ENCODE measurements at places on chromosomes 1 and 21. TPM values are rescaled to one million over a fixed set of nuclear protein-coding genes. Genes with fewer than 3 reads are reported as not detected.

- DNase-seq, result no peak
Measured at GRCh38 chr1:245810181-245810769, 655.5 kb downstream of the KIF26B start.

NKAIN1 gene
- not detected for total RNA-seq

PERM1 gene
- 0.10 TPM for total RNA-seq

PALMD gene
- total RNA-seq, result 29.1 TPM

GRCh38 chr1:167442854-167443565, 75.3 kb downstream of the CD247 start:
- peak; percentile 30 for DNase-seq

- peak; percentile 45 for DNase-seq
Measured at GRCh38 chr1:164440232-164440631, 118.8 kb upstream of the PBX1 start.

TSPEAR gene
- 0.10 TPM for total RNA-seq

RNU1-2 gene
- total RNA-seq, result 1,626 TPM

- no peak for DNase-seq
Measured at GRCh38 chr1:217333939-217334338, 297.0 kb downstream of the GPATCH2 start.

HAO2 gene
- total RNA-seq, result 0.23 TPM

GRCh38 chr1:170203693-170204092, 57.9 kb downstream of the NTMT2 start:
- no peak for DNase-seq

SAMD13 gene
- total RNA-seq, result 4.7 TPM

GOLT1A gene
- 26.0 TPM for total RNA-seq

- DNase-seq, result no peak
Measured at GRCh38 chr1:9086796-9087195, 17.4 kb upstream of the SLC2A5 start.

HSPA6 gene
- 2.9 TPM for total RNA-seq

DNA sequence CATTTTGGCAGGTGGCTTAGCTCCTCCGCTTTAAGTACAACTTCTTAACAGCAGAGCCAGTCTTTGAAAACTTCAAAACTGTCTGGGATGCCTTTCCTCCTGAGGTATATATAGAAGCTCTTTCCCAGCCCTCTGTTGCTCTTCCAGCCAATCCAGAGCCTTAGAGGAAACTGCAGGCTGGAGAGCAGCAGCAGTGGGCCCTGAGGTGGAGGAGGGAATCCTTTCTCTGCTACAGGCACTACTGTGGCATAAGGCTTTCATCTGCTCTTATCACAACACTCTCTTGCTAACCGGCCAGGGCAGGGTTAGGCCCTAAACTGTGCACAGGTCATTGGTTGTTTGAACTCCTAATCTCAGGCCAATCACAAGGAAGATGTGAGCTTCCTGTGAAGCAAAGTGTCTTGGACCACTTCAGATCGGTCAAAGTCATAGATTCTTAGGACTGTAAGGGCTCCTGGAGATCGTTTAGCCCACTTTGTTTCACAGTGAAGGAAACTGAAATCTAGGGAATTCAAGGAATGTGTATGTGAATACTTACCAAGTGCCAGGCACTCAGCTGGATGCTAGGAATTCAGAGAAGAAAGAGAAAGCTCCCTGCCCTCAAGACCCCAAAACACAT, at the start of gene RGS5:
RGS5 (minus strand) TSS at position 84 of the 619 bp plus-strand sequence; CDS start at position 3, 81 bp downstream.
- DNase-seq, result no peak

- no peak for DNase-seq
Measured at GRCh38 chr1:11787804-11788436, 17.8 kb downstream of the MTHFR start.

- no peak for DNase-seq
Measured at GRCh38 chr1:178418284-178418955, 78.3 kb downstream of the CLEC20A start.

- DNase-seq, result no peak
Measured at GRCh38 chr1:234132795-234133194, 228.3 kb downstream of the SLC35F3 start.

- DNase-seq, result no peak
Measured at GRCh38 chr1:218368686-218369085, 23.6 kb downstream of the TGFB2 start.

DNA sequence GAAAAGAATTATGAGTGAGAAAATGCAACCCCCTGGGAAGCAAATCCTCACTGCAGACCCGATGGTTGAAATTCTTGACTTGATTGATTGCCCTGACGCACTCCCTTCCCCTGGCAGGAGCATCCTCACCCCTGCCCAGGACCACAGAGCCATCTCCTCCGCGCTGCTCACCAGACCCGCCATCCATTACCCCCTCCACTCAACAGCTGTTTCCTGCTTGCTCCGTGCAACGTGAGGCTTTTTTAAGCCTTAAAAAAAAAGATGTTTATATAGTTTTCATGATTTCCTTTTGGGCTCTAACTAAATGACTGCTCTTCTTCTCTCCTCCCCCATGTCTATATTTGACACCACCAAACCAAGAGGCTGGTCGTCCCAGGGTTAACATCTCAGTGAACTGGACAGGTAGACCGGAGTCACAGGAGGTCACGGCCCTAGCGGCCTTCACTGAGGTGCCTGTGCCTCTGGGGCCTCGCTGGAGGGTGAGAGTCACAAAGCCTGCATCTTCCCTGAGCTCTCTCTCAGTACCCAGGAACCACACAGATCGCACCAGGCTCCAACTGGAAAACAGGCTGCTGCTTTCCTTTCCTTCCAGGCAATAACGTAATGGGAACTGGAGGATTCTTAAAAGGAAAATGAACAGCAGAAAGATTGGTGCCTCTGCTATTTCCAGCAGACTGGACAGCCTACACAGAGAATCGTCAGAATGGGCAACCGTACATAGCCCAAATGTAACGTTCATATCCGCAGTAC, 49.8 kb downstream of the ZBTB18 start:
- DNase-seq, result no peak

- DNase-seq, result no peak
Measured at GRCh38 chr1:5954964-5955363, 37.3 kb downstream of the NPHP4 start.

GPATCH3 gene
- 9.0 TPM for total RNA-seq

- DNase-seq, result no peak
Measured at GRCh38 chr1:37792943-37793686, 532 bp upstream of the MANEAL start.

GRCh38 chr1:83919872-83920271, 79.1 kb downstream of the TTLL7 start:
- DNase-seq, result no peak

DNA sequence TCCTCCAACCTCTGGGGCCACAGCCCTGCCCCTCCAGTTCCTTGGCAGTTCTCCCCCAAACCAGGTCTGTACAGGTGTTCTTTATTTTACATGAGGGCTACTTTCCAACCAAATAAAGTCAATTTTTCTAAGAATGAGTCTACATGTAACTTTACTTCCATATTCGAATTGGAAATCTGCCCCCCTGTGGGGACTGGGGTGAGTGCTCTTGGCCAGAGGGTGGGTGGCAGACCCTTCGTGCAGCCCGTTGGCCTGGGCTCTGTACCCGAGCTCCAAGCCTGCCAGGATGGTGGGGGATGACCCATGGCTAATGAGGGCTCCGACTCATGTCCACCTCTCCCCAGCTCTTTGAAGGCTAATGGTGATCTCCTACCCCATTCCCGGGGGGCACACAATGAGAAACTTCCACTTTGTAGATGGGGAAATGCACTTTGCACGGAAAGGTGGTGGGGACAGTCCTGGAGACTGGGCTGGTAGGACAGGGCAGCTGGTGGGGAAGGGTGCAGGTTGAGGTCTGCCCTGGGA, 589 bp upstream of the CATSPER4 start:
- no peak for DNase-seq

- DNase-seq, result no peak
Measured at GRCh38 chr1:74933500-74933899, 200.5 kb downstream of the TYW3 start.

- DNase-seq, result no peak
Measured at GRCh38 chr21:17738176-17738953, 80.8 kb downstream of the C21orf91 start.

- no peak for DNase-seq
Measured at GRCh38 chr1:160860840-160861505, 1.7 kb downstream of the CD244 start.

- no peak for DNase-seq
Measured at GRCh38 chr21:14718951-14719350, 172.8 kb upstream of the SAMSN1 start.

DNA sequence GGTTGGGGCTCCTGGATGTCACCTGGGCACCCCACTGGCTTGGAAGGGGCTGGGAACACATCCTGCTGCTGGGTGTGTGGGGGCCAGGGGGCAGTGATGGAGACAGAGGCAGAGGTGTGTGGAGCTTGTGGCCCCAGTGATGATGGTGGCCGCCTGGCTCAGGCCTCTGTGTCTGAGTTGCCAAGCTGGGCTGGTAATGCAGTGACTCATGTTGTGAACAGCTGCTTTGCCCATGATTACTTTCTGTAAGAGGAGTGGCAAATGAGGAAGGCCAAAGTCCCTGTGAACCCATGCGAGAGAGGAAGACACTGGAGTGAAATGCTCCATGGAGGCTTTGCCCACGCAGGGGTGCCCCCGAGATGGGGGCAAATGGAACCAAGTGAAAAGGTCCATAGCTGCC, 86.8 kb downstream of the KCNJ6 start:
- no peak for DNase-seq

DNA sequence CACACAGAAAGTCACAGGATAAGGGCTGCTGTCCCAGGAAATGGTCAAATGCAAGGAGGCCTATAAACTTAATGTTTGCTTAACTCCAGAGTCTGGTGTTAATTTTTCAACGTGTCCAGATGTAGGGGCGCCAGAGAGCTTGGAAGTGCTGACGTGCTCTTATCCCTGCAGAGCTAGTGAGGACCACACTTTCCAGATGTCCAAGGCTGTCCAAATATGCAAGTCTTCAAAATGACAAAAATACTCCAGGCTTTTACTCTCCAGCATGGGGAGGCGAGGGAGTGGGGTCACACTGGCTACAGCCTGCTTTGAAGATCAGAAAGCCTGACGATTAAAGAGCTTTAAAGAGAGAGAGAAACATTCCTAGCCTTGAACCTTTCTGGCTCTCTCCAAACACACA, 57.6 kb downstream of the ABCA4 start:
- no peak for DNase-seq

DNA sequence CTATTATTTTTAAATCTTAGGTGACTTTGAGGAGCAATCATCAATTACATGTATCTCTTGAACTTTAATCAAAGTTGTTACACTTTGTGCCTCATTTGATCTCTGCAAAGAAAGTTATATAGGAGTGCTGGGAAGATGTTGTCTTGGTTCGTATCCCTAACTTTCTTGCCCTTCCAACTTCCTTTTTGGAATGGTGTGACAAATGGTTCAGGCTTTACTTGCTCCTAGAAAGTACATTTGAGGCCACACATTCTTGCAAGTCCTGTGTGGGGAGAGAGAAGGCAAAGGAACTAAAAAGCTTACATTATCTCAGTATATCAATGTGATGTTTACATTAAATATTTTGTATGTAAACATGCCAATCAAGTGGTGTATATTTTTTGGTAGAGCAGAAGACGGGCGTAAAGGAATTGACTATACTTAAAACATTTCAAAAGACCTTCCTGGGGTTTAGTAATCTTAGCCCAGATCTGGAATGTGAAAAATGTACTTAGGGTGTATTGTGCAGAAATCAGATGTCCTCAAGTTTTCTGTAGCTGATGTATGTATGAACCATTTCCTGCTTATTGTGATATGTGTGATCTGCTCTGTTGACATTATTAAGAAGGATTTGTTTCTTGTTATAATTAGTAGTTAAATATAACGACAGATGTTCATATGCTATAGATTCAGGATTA, 59.2 kb downstream of the USP25 start:
- DNase-seq, result no peak

DNA sequence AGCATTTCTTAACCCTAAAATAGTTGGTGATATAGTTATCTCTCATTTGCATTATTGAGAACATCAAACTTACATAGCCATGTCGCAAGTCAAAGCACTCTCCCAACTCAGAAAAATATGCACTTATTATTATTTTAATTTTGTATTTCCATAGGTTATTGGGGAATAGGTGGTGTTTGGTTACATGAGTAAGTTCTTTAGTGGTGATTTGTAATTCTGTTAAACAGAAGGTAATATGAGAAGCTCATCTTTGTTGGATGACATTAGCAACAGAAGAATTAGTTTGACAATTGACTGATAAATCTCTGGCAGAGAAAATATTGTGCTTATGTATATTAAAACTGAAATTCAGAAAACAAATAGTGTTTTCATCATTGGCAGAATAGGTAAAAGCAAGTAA, 154.8 kb downstream of the NFIA start:
- DNase-seq, result no peak

- DNase-seq, result peak; percentile 84
Measured at GRCh38 chr1:203556047-203556851, 62.3 kb downstream of the OPTC start.

DNA sequence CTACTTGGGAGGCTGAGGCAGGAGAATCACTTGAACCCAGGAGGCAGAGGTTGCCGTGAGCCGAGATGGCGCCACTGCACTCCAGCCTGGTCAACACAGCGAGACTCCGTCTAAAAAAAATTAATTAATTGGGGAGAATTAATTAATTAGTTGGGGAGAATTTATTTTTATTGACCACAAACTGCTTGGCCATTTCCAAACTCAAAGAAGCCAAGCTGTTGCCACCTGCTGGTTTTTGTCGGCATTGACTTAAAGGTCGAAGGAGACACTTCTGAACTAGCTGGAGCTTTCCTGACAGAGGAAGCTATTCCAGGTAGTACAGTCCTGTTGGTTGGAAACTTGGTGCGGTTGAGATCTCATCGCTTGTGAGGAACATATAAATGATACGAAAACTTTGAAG, 13.1 kb downstream of the MAP1LC3C start:
- no peak for DNase-seq

FCRLB gene
- 3.9 TPM for total RNA-seq

SPRR1A gene
- 13.8 TPM for total RNA-seq

DNA sequence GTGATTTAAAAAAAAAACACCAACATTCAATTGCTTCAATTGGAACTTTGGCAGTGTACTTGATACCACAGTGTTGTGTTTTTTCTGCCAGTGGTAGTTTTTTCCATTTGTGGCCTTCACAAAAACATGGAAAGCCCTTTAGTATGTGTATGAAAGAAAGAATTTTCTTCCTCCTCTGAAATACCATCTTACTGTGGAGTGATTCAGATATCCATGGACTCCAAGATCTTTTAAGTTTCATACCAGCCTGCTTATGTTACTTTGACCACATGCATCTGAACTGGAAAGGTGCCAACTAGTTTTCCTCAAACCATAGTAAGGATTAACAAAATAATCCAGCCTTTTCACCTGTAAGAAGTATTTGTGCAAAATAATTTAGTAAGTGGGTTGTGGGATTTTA, 3.4 kb downstream of the PPP2R5A start:
- DNase-seq, result no peak
